ENCODE measurements at places on chromosomes 13 and 19.

- DNase-seq, result peak; percentile 62
These were observed 84.3 kb upstream of the UBL3 start for GRCh38 chr13:29934531-29935308.

- no peak for DNase-seq
These were observed 8.7 kb upstream of the CHST8 start for GRCh38 chr19:33612928-33613619.

- DNase-seq, result peak; percentile 79
These were observed 10.9 kb downstream of the SLC46A3 start for GRCh38 chr13:28707629-28708427.

DNA sequence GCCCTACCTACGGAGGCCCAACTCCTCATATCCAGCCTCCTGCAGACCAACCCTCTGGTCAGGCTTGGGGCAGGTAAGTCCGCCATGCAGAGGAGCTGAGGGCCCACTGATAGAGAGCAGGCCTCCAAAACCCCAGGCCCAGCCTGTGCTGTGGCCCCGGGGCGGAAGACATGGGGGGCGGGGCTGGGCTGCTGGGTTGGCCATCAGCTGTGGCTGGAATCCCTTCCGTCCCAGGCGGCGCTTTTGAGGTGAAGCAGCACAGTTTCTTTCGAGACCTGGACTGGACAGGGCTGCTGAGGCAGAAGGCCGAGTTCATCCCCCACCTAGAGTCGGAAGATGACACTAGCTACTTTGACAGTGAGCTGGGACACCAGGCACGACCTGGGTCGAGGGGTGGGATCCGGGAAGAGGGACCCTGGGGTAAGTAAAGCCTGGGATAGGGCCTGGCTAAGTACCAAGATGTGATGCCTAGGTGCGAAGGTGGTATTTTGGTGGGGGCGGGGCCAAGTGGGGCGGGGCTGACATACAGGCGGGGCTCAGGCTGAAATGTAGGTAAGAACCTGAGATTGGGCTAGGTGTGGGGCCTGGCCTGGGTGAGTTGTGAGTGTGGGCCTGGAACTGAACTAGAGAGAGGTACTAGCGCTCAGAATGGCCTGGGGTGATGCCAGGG lies 15.4 kb downstream of the DNASE2 start:
- no peak for DNase-seq

GRCh38 chr13:35225159-35225558 lies 251.3 kb downstream of the MAB21L1 start:
- DNase-seq, result no peak

DNA sequence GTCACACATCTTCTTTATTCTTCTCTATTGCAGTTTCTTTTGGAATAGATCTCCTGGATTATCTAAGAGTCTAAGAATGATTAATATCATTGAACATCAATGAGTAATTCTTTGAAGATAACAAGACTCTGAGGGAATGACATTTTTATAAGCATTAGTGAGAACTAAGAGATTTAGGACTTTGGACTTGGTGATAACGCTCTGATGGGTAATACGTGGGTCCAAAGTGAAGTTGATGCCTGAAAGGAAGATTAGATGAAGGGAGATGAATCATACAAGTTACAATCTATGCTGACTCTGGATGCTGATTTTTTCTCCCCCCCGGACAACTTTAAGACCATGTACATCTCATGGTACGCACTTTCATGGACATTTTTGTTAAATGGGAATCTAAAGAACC lies 364.5 kb downstream of the GPC5 start:
- DNase-seq, result no peak

- DNase-seq, result no peak
These were observed 19.8 kb downstream of the MAST3 start for GRCh38 chr19:18117364-18117691.

- DNase-seq, result no peak
These were observed 68.4 kb upstream of the KCTD4 start for GRCh38 chr13:45269204-45269603.

GRCh38 chr13:49353908-49354307 lies 90.0 kb downstream of the CAB39L start:
- DNase-seq, result no peak

DNA sequence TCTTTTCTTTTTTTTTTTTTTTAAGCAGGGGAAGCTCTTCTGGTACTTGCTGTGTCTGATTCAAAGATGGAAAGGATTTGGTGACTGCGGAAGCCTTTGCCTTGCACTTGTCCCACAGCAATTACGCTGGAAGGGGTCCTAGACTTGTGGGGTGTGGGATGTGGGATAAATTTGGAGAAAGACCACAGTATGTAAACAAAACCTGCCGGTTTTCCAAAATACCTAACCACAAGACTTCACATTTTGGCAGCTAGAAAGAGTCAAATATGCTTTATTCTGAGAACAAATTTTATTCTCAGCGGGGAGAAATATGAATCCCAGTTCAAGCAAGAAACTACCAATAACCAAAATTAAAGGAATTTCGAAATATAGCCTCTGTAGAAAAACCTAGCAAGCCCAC lies 176.5 kb downstream of the SPRY2 start:
- DNase-seq, result no peak

- DNase-seq, result no peak
These were observed 123.6 kb downstream of the UQCRFS1 start for GRCh38 chr19:29089315-29089870.

GRCh38 chr13:60267498-60268202 lies 103.9 kb upstream of the DIAPH3 start:
- peak; percentile 0 for DNase-seq

GRCh38 chr19:16445238-16446107 lies 26.3 kb downstream of the EPS15L1 start:
- no peak for DNase-seq

- DNase-seq, result peak; percentile 76
These were observed 1.2 kb downstream of the LSM4 start for GRCh38 chr19:18321734-18322102.

GRCh38 chr19:29268721-29269393 lies 55.9 kb upstream of the UQCRFS1 start:
- no peak for DNase-seq

- DNase-seq, result peak; percentile 1
These were observed 206.6 kb upstream of the SLC10A2 start for GRCh38 chr13:103272770-103273169.

DNA sequence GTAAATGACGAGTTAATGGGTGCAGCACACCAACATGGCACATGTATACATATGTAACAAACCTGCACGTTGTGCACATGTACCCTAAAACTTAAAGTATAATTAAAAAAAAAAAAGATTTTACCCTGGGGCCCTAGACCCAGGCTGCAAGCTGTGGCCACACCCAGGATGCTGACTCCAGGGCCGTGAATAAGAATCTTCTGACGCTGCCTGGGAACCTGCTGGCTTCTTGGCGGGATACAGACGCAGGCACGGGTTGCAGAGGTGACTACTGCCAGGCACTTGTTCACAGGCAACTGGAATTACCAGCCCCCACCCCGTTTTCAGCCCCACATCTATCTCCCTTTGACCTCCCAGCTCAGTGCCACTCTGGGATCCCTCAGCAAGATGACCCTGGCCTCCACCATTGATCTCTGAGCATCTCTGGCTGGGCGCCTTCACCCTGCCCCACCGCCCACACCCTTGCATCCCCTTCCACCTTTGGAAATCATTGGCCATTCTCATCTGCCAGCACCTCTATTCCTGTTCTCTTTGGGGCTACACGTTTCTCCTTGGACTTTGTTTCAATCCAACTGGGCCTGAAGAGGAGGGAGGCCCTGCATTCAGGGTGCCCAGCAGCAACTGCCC lies 21.1 kb upstream of the CFAP97D2 start:
- DNase-seq, result no peak

GRCh38 chr13:38398711-38399493 lies 49.3 kb downstream of the UFM1 start:
- DNase-seq, result no peak

DNA sequence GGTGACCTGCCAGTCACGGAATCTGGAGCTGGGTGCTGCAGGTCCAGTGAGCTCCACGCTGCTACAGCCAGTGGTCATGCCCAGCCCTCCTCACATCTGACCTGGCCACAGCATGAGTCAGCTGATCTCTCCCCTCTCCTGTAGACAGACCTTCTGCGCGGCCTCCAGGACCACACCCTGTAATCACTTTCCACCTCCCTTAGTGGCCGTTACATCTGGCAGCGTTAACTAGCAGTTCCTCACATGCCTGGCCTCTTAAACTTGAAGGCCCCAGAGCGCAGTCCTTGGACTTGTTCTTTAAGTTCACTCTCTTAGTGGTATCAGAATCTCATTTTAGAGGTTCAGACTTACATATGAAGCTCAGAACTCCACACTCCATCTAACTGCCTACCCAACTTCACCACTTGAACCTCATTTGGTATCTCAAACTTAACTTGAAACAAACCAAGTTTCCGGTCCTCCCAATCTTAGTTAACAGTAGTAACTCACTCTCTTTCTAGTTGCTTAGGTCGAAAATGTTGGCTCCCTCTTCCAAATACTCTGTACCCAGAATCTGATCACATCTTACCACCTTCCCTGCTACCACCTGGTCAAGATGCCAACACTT lies 22.7 kb downstream of the MIPEP start:
- no peak for DNase-seq

GRCh38 chr19:45376045-45376724 lies 5.8 kb upstream of the ERCC2 start:
- DNase-seq, result no peak

GRCh38 chr19:10419646-10420443 lies 493 bp upstream of the PDE4A start:
- DNase-seq, result peak; percentile 57

- no peak for DNase-seq
These were observed 221.7 kb upstream of the GPC6 start for GRCh38 chr13:93004919-93005318.

- DNase-seq, result no peak
These were observed 22.6 kb downstream of the GAS6 start for GRCh38 chr13:113841353-113841650.

DNA sequence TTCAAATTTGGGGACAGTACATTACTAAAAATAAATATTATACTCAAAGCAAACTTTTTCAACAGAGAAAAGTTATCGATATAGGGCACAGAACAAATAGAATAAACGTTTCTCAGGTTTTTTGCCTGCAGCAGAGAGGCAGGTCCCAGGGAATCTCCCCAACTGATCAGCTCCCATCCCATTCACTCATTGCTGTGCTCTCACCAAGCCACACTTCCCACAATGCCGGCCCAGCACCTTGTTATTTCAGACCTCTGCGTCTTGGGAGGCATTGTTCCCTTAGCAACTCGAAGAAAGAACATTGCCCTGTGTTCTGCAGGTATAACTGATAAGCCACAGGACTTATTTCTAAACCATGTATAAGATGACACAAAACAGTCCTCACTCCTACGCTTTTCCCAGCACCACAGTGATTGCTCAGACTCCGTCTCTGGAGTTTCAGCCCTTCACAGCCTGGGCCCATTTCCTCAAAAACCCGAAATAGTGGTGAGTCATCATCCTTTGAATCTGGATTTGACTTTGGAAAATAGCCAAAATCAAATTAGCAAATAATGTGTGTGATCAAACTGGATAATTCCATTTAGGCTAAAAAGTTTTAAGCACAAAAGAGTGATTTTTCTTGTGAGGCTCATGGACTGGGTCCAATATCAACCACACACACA lies 100.4 kb downstream of the DCLK1 start:
- DNase-seq, result no peak

- no peak for DNase-seq
These were observed 549.5 kb upstream of the ARGLU1 start for GRCh38 chr13:107117327-107118012.

- DNase-seq, result no peak
These were observed 229.1 kb downstream of the TSHZ3 start for GRCh38 chr19:31119951-31120690.

DNA sequence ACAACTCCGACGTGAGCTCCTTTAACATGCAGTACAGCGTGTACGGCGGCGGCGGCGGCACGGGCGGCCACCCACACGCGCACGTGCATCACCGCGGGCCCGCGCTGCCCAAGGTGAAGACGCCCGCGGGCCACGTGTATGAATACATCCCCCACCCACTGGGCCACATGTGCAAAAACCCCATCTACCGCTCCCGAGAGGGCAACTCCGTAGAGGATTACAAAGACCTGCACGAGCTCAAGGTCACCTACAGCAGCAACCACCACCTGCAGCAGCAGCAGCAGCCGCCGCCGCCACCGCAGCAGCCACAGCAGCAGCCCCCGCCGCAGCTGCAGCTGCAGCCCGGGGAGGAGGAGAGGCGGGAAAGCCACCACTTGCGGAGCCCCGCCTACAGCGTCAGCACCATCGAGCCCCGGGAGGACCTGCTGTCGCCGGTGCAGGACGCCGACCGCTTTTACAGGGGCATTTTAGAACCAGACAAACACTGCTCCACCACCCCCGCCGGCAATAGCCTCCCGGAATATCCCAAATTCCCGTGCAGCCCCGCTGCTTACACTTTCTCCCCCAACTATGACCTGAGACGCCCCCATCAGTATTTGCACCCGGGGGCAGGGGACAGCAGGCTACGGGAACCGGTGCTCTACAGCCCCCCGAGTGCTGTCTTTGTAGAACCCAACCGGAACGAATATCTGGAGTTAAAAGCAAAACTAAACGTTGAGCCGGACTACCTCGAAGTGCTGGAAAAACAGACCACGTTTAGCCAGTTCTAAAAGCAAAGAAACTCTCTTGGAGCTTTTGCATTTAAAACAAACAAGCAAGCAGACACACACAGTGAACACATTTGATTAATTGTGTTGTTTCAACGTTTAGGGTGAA lies 6.6 kb downstream of the SLITRK5 start:
- no peak for DNase-seq

DNA sequence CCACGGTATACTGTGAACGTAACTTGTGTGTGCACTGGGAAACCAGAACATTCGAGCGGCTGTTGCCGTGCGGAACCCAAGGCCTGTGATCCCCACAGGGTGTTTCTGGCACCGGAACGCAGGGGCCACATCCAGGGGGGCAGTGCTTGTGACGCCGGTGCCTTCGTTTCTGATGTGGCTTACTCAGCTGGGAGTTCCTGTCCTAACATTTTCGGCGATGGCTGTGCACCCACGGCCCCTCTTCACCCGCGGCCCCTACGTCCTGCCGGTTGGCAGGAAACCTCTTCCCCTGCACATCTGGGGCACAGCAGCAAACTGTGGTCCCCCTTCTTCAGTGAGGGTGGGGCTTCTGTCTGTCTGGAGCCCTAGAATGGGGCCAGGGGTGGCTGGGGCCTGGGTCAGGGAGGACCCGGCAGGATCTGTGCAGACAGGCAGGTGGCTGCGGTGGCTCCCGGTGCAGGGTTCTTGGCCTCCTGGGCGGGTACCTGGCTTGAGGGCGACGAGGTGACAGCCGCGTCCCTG lies 26.2 kb downstream of the CSNK1G2 start:
- no peak for DNase-seq

DNA sequence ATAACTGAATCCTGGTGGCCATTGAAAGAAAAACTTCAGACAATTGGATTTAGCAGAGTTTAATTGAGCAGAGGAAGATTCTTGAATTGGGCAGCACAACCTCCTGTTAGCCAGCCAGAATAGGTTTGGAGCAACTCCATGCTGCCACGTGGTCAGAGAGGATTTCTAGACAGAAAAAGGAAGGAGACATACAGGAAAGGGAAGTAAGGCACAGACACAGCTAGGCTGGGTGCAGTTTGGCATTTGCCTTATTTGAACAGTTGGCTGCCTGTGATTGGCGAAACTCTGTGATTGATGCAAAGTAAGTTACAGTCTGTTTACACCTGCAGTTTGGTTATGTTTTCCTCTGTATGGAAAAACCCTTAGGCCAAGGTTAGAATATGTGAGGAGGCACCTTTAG lies 85.8 kb upstream of the SPATA13 start:
- DNase-seq, result no peak
